ENCODE measurements at places on chromosomes 1 and 21.

GRCh38 chr1:40797668-40798010 lies 14.1 kb downstream of the KCNQ4 start:
- DNase-seq = no peak

DNA sequence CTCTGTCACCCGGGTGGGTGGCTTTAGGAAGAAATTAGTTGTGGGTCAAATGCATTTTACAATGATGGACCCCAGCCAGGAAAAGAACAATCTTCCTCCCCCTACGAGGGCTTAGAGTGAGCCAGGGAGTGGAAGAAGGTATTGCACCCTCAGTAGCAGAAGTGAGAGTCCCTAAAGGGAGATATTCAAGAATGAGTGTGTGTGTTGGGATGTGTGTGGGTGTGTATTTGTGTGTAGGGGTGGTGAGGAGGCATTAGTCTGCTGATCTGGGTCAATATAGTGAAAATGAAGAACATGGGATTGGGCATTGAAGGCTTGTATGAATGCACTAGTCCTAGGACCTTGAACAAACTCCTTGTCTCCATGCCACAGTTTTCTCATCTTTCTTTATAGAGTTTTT lies 85.2 kb upstream of the RUNX1 start:
- DNase-seq = no peak

- no peak for DNase-seq
These were observed 136.1 kb downstream of the ADGRL2 start for GRCh38 chr1:81936853-81937252.

DNA sequence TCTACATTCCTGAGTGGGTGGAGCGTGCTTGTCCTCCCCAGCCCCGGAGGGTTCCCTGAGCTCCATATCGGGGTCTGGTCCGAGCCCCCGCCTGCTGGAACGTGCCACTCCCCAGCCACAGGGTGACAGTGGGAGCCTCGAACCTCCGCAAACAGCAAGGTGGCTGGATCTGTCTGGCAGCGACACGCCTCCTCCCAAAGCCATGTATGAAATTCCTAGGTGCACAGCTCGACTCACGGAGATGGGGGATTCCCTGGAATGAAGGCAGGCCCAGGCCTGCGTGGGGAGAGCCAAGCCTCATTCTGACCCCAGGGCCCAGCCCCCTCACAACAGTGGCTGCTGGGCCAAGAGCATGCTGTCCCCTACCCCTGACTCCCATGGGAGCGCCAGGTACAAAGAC lies 32.9 kb downstream of the TP73 start:
- no peak for DNase-seq
